ENCODE measurements at places on chromosomes 7 and 10. TPM values are rescaled to one million over a fixed set of nuclear protein-coding genes. Genes with fewer than 3 reads are reported as not detected.

Gene CELF2
- polyA plus RNA-seq: 70.1 TPM

DNA sequence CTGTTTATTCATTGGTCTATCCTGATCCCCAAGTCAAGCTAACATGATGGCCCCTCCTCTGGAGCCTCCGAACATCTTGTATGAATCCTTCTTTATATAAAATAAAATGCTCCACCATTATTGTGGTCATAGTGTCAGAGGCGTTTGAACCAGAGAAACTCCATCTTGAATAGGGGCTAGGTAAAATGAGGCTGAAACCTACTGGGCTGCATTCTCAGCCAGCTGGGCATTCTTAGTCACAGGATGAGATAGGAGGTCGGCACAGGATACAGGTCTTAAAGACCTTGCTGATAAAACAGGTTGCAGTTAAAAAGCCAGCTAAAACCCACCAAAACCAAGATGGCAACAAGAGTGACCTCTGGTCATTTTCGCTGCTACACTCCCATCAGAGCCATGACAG lies 905.8 kb upstream of the AUTS2 start:
- no peak for DNase-seq

GRCh38 chr7:24608504-24608903 lies 35.3 kb downstream of the PALS2 start:
- DNase-seq: no peak

DNA sequence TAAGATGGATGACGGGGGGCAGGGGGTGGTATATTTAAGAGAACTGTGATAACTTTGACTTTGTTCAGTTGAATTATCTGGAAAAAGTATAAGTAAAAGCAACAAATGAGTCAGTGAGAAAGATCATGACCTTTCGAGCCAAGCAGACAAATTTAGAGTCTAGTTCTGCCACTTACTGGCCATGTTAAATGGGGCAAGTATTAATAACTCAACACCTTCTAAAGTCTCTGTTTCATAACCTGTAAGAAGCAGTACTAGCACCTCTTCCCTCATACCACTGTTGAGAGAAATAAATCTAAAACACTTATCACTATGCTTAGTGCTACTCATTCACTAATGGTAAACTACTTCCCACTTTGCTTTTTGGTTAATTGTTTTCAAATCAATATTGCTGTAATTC lies 604.4 kb upstream of the LRRN3 start:
- no peak for DNase-seq

- no peak for DNase-seq
Measured at GRCh38 chr10:13346283-13347042, 1.6 kb downstream of the SEPHS1 start.

- DNase-seq: no peak
Measured at GRCh38 chr10:110409926-110410325, 87.8 kb upstream of the DUSP5 start.

Measured in forelimb muscle (tissue), 1 donor.